ENCODE measurements at places on chromosomes 12 and 14.

DNA sequence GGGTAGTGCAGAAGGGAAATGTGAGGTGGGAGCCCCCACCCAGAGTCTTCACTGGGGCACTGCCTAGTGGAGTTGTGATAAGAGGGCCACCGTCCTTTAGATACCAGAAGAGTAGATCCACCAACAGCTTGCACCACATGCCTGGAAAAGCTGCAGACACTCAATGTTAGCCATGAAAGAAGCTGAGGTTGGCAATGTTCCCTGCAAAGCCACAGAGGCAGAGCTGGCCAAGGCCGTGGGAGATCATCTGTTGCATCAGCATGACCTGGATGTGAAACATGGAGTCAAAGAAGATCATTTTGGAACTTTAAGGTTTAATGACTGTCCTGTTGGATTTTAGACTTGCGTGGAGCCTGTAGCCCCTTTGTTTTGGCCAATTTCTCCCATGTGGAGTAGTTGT lies 468.4 kb upstream of the FOXG1 start:
- ATAC-seq: no peak

- ATAC-seq: no peak
Observed at GRCh38 chr14:92635896-92636295, 112.5 kb downstream of the LGMN start.

- no peak for ATAC-seq
Observed at GRCh38 chr12:65778258-65779090, 45.8 kb upstream of the HMGA2 start.

DNA sequence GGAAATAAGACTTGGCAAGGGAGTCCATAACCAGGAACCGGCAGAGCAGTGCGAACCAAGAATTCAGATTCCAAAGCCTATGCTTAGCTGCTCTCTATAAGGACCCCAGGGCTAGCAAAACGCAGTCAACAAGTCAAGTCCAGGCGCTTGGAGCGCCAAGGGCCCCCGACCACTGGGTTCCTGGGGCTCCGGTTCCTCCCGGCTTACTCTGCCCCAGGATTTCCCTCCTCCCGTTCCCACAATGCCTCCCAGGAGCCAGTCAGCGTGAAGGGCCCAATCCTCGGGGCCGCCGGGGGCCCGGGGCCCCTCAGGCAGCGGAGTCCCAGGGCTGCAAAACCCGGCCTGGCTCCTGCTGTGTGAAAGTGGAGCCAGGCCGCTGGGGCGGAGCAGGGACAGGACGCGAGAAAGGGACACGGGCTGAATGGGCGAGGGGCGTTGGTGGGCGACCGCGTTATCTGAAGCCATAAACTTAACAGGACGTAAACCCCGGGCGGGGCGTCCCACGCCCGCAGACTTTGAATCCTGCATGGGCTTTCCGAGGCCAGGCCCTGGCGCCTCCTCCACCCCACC lies 1.5 kb downstream of the KRT8 start:
- peak; percentile 64 for ATAC-seq

DNA sequence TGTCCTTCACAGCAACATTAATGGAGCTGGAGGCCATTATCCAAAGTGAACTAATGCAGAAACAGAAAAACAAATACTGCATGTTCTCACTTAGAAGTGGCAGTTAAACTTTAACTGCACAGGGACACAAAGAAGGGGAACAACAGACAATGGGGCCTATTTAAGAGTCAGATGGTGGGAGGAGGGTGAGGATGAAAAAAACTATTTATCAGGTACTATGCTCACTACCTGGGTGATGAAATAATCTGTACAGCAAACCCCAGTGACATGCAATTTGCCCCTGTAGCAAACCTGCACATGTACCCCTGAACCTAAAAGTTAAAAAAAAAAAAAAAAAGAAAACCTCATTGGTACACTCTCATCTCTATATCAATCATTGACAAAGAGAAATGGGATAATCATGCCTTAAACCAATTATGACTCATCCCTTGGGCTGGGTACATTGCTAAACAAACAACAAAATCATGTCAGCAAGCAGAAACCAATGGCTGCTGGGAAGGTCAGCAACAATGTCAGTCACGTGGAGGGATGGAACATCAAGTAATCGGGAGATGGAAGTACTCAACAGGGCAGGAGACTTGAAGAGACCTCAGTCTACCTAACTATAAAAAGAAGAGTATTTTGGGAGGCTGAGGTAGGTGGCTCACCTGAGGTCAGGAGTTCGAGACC lies 479.2 kb downstream of the RMST start:
- no peak for ATAC-seq

DNA sequence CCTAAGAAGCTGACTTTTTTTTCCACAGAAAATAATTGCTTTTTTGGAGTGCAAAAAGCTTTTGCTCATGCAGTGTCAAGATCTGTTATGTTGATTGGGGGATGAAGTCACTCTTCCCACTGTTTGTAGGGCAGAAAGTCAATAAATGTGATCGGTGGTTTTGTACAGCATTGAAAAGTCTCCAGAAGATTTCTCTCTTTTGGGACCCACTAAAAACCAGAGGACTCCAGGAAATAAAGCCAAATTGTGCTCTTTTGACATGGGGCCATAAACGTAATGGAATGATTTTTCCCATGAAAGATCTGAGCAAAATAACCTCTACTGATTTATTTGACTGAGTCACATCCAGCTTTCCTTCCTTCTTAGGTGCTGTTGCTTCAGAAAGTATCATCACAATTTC lies 122.5 kb downstream of the SNAPC1 start:
- ATAC-seq: no peak

DNA sequence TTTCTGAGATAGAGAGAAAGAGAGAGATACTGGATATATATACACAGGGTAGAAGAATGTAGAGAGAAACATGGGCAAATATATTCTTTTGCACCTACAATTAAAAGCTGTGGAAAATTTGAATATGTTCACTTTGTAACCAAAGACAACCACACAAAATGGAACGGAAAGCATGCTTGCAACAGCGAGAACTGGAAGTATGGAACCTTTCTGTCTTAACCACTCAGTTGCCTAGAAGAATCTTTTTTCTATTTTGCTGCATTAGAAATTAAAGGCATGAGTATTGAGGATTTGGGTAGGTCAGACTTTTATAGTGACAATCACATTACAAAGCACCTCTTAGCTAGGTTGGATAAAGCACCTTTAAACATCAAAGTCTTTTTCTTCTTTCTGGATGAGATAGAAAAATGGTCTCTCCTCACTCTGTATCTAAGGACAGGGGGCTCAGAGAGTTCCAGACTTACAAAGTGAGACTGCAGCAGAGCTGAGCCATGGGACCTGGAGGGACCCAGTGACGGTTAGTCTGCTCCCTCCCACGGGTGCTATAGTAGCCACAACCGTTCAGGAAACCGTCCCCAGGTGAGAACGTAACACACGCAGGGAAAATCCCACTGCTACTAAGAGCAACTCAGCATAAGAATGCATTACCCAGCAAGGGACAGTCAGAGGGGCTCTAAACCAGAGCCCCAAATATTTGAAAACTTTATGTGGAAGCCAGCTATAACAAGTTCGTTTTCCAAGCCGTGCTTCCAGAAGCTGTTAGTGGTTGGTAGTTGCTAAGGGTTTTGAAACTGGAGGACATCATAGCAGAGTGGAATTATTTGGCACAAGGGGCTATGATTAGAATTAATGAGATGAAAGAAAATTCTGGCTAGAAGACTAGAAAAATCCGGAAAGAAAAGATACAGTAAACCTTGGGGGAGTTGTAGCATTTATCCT lies 97.1 kb downstream of the DAD1 start:
- ATAC-seq: no peak

GRCh38 chr12:66108386-66108785 lies 22.2 kb downstream of the LLPH start:
- ATAC-seq: peak; percentile 17

DNA sequence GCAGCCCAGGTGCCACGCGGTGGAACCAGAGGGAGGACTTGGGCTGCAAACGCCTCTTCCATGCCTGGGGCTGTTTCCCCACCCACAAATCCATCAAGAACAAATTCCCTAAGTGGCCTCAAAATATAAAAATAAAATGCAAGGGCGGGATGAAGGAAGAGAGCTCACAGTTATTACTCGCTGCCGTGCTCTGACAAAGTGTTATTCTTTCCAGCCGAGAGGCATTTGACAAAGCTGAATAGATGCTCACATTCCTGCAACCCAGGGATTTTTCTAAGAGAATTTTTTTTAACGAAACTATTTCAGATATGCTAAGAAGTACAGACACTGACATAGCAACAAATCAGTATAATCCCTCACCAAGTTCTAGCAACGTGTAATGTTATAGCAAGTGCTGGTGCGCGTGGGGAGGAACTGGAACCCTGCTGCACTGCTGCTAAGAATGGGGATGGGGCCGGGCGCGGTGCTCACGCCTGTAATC lies 70.7 kb downstream of the SCARB1 start:
- ATAC-seq: no peak

- ATAC-seq: no peak
Observed at GRCh38 chr12:122028165-122028904, 6.7 kb downstream of the BCL7A start.

DNA sequence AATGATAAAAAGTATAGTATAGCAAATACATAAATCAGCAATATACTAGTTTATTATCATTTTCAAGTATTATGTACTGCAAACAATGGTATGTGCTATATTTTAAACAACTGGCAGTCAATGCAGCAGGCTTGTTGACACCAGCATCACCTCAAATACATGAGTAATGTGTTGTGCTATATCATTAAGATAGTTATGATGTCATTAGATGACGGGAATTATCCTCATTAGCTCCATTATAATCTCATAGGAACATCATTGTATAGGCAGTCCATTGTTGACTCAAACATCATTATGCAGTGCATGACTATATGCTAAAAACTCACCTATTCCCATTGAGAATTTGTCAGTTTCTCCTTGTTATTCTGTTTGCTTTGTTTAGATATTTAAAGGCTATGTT lies 85.4 kb downstream of the PRKD1 start:
- ATAC-seq: no peak

DNA sequence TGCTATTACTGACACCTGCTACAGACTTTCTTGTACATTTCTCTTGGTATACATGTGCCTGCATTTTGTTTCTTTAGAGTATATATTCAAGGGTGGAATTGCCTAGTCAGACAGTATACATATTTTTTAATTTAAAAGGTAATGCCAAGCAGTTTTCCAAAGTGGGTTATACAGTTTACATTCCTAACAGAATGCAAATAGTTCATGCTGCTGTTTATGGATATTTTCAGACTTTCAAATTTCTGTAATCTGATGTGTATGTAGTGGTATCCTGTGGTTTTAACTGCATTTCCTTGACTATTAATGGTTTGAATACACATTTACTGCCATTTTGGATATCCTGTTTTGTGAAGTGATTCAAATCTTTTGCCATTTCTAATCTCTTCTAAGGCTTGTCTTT lies 55.5 kb upstream of the VCPKMT start:
- peak; percentile 67 for ATAC-seq

GRCh38 chr14:30993071-30993470 lies 32.4 kb upstream of the AP4S1 start:
- ATAC-seq: no peak

GRCh38 chr14:49940808-49941421 lies 48.0 kb downstream of the ARF6 start:
- no peak for ATAC-seq

- ATAC-seq: no peak
Observed at GRCh38 chr14:99887407-99887806, 94.2 kb downstream of the EML1 start.

- ATAC-seq: no peak
Observed at GRCh38 chr14:30603402-30603801, 18.7 kb upstream of the SCFD1 start.

DNA sequence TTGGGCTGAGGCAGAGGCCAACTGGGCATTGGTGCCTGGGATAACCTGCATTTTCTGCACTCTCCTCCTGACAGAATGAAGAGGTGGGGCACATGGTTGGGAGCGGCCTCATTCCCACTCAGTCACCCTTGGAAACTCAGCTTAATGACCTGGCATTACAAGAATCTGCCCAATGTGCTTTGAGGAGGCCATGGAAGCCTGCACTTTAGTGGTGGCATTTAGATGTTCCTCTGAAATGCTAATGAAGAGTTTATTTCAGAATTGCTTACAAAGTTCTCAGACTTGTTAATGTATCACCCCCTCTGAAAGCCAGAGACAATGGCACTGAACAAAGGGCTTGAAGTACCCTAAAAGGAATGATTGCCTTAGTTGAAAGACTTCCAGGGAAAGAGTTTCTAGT lies 71.4 kb upstream of the PARP11 start:
- ATAC-seq: no peak

- no peak for ATAC-seq
Observed at GRCh38 chr12:49875115-49875720, 28.5 kb downstream of the FAIM2 start.

DNA sequence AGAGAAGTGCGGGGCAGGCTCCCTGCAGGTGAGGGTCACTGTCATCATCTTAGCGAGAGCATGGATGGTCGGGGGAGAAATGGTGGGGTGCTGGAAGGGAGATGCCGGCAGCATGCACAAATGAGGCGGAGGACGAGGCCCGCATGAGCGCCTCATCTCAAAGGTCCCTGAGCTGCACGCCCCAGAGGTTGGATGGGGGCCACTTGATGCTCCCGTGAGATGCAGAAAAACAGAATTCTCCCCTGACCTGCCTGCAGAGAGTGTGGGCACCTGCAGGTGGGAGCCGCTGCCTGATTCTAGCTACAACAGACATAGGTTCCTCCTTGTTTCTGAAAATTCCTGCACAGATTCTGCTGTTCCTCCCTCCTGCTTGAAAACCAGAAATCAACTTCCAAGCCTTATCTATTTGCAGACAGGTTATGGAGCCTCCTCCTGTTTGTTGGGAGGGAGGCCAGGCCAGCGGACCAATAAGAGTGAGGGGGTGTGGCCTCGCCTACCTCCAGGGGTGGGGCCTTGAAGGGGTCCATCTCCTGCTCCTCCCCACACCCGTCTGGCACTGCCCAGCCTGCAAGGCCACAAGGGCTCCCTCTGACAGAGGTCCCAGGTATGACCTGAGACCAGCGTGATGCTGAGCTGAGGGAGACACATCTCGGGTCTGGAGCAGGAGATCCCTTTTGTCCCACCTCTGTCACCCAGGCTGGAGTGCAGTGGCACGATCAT lies 67.2 kb downstream of the KDM2B start:
- ATAC-seq: peak; percentile 77

- no peak for ATAC-seq
Observed at GRCh38 chr14:93330609-93331000, 2.2 kb downstream of the BTBD7 start.

DNA sequence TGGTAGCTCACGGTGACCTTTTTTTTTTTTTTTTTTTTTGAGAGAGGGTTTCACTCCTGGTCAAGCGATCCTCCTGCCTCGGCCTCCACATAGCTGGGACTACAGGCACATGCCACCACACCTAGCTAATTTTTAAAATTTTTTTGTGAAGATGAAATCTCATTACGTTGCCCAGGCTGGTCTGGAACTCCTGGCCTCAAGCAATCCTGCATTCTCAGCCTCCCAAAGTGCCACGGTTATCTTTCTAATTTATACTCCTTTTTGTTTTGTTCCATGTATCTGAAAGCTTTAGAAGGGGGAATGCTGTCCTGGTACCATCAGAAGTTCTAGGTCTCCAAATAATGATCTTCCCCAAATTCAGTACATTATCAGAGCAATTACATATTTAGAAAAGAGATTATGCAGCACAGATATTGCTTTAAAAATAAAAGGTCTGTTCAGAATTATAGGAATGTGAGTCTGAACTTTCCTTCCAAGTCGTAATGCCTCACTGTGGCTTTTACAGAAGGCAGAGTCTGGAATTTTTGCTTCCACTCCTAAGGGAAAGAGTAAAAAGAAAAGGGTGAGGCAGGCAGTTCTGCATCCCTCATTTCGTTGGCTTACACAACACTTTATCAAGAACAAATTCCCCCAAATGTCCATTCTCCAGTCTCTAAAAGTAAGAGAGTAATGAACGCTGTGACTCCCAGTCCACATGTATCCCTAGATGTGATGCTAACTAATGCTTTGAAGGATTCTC lies 73.0 kb downstream of the GCH1 start:
- no peak for ATAC-seq

GRCh38 chr12:132364348-132364902 lies 35.0 kb upstream of the GALNT9 start:
- no peak for ATAC-seq
